ENCODE measurements at places on chromosomes 5 and 9.

GRCh38 chr5:52448111-52448510 is 339.6 kb upstream of the ITGA1 start:
- no peak for DNase-seq

DNA sequence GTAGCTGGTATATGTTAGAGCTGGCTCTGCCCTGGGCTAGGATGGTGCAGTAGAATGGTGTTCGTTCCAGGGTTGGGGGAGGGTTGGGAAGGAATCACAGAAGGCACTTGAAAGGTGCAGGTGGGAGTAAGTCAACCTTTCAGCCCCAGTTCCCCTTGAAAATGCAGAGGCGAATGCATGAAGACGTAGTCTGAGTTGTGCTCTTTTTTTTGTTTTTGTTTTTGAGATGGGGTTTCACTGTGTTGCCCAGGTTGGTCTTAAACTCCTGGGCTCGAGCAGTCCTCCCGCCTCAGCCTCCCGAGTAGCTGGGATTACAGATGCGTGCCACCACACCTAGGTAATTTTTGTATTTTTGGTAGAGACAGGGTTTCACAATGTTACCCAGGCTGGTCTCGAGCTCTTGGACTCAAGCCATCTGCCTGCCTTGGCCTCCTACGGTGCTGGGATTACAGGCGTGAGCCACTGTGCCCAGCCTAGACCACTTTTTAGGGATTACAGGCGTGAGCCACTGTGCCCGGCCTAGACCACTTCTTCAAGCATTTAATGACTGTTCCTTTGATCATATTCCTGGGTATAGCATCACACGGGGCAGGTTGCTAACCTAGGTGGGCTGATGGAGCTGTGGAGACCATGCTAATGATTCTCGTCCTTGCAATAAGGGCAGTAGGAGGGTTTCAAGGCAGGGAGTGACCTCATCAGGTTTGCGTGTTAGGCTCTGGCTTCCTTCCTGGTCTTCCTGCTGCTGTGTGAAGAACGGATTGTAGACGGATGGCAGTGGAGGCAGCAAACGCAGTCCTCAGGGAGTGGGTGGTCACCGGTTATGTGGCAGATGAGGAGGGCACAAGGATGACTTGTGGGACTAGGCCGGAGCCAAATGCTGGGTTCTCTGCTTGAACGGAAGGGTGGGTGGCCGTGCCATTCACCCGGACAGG is 13.7 kb downstream of the EHMT1 start:
- no peak for DNase-seq

GRCh38 chr9:112699230-112699629 is 18.7 kb downstream of the INIP start:
- DNase-seq: no peak

GRCh38 chr9:4062966-4063365 is 236.9 kb downstream of the GLIS3 start:
- no peak for DNase-seq

- DNase-seq: no peak
Measured at GRCh38 chr9:97809666-97810344, 43.2 kb upstream of the FOXE1 start.

GRCh38 chr5:134273642-134274395 is 47.9 kb upstream of the PPP2CA start:
- no peak for DNase-seq

GRCh38 chr9:6581253-6581652 is 64.3 kb downstream of the GLDC start:
- no peak for DNase-seq

- no peak for DNase-seq
Measured at GRCh38 chr5:132104556-132104955, 31.0 kb downstream of the CSF2 start.

DNA sequence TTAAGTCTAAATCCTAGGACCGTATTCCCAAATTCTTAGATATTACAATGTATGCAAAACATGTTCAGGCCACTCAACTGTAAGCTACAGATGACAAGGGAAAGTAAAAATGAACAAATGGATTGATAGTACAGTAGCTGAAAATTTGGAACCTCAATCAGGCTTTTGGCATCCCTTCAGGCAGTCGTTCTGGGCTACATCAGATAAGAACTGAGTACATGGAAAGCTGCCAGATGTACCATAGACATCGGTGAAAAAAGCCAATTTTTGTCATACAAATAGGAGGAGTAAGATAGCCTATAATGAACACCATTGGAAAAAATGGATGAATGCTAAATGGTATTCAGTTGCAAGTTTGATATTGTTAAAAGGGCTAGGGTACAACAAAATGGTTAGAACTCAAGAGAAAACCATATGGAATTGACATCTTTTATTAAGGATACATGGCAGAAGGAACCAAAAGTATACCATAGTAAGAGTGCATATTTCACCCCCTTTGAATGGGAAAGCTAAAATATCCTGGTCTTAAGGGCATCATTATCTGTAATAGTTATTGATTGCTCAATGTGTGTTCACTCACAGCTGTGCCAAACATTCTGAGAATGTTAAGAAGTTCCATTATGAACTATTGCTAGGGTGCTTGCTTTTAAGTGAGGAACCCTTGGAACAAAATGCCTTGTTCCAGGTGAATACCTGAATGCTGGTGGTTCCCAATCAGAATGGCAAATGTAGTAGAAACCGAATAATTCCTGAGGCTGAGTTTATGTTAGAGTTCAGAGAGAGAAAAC is 86.4 kb downstream of the NR3C1 start:
- DNase-seq: no peak

DNA sequence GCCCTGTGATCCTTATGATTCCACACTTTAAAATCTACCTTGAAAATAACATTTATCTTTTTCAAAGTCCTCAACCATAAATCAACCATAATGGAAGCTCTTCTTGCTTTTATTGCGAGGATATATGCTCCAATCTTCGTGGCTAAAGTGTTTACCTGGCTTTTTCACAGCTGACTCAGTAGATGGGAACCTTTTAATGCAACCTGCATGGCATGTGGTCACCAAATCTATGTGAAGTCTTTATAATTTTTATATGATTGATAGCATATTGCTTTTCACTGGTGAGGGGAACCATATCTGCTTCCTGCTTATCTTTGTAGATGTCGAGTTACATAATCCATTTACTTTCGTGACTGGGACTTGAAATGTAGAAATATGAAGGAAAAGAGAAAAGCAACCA is 47.1 kb upstream of the TLX3 start:
- DNase-seq: no peak

GRCh38 chr5:1347571-1347970 is 2.7 kb upstream of the CLPTM1L start:
- no peak for DNase-seq

DNA sequence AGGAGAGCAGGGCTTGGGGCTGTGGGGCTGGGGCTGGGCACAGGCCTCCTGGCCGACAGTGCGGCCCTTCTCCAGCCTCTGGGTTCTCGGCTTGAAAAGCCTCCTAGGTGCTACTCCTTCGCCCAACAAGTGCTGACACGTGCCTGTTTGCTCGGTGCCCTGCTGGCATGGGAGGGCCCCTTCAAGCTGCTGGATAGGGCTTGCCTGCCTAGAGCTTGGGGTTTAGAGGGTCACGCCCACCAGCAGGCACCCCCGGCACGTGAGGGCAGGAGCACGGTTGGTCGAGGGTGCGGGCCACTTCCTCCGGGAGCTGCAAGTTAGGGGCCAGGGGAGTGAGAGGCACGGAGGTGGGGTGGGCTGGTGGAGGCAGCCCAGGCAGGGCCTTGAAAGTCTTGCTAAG is 106.2 kb downstream of the RXRA start:
- no peak for DNase-seq

GRCh38 chr9:98502311-98502975 is 206.3 kb downstream of the GABBR2 start:
- DNase-seq: no peak

GRCh38 chr9:134163371-134164196 is 780 bp downstream of the RNU6ATAC start:
- peak; percentile 57 for DNase-seq

DNA sequence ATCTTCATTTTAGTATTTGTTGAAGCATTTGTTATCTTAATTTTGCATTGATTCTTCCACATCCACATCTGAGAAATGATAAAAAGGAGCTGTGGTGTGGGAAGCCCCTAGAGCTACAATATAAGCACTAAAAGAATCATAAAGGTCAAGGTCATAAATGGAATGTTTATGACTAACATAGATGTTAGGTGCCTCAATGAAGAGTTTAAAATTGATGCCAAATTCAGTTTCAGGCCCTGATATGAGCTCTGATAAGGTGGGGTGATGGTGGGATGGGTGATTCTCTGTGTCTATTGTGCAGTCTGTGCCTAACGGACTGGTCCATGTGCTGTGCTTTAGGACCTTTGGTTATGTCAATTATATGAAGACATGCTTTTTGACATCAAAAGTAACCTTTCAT is 61.2 kb upstream of the CAMK4 start:
- DNase-seq: no peak

- DNase-seq: no peak
Measured at GRCh38 chr5:138755084-138755748, 2.0 kb downstream of the CTNNA1 start.

- DNase-seq: no peak
Measured at GRCh38 chr5:120160124-120160895, 303.8 kb upstream of the PRR16 start.

DNA sequence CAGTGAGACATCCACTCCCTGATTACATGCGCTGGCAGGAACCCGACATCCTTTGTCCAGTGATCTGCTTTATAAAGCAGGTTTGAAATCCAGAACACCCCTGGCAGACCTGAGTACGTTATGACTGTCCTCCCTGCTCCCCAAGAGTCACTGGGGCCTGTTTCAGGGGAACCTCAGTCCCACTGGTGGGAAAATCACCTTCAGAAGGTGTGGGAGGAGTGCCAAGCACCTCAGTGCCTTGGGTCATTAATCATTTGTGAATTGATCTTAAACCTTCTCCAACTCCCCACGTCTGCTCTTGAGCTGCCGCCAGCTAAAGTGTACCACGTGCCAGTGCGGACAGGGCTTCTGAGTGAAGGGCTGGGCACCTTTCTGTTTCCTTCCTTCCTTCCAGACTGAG is 16.2 kb downstream of the SLC6A3 start:
- DNase-seq: no peak

GRCh38 chr9:89165880-89166279 is 12.7 kb downstream of the SHC3 start:
- DNase-seq: no peak

DNA sequence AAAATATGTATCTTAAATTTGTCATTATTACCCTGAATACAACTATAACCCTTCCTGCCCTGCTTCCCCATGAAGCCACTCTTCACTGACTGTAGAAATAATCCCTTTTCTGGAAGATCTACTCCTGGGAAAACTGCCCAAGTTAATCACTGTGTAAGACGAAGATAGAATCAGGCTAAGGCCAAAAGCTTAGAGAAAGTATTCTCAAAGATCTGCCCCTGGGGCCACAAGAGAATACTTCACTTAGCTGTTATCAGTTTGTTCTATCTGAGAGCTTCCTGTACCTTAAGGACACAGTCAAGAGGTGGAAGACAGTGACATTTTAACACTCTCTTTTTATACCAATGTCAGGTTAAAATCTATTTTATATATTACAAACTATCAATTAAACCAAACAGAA is 33.8 kb downstream of the RNF145 start:
- DNase-seq: no peak

DNA sequence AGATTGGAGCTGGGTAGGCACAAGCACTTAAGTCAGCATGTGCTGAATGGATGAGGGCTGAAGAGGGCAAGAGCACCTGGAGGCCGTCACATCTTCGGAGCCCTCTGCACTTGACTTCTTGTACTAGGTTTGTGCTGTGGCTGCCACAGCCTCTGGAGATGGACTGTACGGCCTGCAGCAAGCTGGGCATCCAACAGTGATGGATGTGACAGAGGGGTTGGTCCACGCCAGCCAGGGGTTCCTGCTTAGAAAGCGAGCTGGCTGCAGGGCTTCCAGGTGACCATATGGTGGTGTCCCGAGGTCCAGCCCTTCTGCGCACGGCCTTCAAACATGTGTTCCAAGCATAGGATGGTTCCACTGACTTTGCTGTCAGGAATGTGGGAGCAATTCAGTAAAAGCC is 65.1 kb upstream of the PHYKPL start:
- no peak for DNase-seq

DNA sequence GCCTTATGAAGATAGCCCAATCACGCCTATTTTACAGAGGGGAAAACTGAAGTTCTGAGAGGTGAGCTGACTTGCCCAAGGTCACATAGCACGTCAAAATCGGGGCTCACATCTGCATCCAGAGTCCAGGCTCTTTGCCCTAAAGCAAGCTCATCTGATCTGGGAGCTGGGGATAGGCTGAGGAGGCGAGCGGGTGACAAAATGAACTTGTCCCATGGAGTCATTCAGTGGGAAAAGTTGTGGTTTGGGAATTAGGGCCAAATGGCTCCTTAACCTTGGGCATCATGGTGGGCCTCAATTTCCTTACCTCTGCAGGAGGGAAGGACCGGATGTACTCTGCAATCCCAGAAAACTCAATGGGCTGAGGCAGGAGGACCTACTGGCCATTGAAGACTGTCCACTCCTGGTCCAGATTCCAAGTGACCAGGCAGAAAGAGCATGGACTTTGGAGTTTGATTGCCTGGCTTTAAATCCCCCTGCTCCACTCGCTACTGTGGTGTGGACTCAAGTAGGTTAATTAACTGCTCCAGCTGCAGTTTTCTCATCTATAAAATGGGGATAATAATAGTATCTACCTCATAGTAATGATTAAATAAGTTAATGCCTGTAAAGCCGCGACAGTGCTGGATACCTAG is 160.4 kb downstream of the RGS3 start:
- DNase-seq: no peak

GRCh38 chr5:113062869-113063508 is 86.4 kb downstream of the DCP2 start:
- no peak for DNase-seq

- DNase-seq: no peak
Measured at GRCh38 chr9:11821306-11821975, 871.7 kb upstream of the TYRP1 start.

- no peak for DNase-seq
Measured at GRCh38 chr5:32740651-32741050, 29.5 kb downstream of the NPR3 start.

GRCh38 chr5:120677481-120677880 is 213.4 kb downstream of the PRR16 start:
- no peak for DNase-seq

DNA sequence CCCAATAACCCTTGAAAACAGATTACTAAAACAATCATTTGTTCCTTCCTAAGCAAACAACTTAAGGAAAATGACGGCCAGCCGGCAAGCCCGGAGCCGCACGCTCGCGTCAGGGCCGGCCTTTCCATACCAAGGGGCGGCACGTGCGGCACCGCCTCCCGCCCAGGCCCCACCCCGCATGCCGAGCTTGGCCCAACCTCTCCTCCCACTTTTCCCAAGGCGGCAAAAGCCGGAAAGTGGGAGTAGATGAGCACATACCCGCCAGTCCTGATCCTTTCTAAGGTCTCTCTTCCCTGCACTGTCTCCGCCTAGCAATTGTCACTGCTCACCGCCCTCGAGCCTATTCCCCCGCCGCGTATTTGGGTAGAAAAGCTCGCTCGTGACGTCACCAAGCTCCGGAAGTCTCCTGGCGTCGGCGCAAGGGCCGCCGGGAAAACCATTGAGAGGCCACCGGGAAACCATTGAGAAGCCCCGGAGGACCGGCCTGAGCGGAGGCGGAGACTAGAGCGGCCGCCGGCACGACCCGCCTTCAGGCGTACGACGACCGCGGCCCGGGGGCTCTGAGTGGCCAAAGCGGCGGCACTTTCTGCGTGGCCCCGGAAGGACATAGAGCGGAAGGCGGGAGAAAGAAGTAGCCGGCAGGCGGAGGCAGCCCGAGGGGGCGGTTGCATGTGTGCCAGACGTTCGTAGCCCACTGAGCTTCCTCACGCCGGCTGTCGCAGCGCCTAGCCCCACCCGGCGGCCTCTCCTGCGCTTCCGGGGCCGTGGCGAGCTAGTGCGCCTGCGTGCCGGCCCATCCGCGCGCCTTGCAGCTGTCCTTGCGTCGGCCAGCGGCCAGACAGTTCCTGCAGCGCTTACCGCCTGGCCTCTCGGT is at the start of the genes NCBP1 and TSTD2:
Gene NCBP1 (plus strand): TSS at position 837 of the 874 bp plus-strand sequence. CDS start 61 bp downstream, outside the sequence.
Gene TSTD2 (minus strand): TSS at position 384 of the 874 bp plus-strand sequence. CDS start 5,806 bp downstream, outside the sequence.
- peak; percentile 92 for DNase-seq

All from T-helper 9 cell (primary cell).